ENCODE measurements at places on chromosomes 1 and 21.

- DNase-seq = no peak
Measured at GRCh38 chr1:15345705-15346345, 63.9 kb upstream of the EFHD2 start.

DNA sequence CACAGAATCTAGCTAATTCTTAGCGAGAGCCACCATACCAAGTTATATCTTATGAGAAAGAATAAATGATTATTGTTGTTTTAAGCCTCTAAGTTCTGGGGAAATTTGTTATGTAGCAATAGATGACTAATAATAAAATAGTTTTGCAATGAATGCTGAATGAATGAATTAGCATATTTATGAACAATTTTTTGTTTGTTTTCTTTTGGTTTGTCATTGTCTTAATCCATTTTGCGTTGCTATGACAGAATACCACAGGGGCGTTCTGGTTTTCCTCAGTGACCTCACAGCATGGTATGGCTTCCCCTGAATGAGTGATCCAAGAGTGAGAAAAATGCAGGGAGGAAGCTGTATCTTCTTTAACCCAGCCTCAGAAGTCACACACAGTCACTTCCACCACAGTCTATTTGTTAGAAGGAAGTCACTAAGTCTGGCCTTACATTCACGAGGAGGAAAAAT is 53.8 kb upstream of the HPDL start:
- DNase-seq = peak; percentile 91

DNA sequence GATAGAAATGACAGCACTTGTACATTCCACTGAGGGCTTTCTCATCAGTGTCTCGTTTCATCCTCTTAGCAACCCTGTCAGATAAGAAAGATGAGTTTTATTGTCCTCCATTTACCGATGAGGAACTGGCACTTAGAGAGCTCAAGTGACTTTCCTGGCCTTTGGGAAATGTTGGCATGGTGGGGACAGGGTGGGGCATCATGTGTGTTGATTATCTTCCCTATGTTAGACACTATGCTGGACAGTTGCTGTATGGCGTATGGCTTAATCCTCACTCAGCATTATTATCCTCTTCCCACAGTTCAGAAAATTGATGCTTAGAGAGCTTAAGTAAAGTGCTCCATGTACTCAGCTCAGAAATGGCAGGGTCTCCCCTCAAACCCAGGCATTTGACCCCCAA is 163.2 kb downstream of the CAMTA1 start:
- no peak for DNase-seq

DNA sequence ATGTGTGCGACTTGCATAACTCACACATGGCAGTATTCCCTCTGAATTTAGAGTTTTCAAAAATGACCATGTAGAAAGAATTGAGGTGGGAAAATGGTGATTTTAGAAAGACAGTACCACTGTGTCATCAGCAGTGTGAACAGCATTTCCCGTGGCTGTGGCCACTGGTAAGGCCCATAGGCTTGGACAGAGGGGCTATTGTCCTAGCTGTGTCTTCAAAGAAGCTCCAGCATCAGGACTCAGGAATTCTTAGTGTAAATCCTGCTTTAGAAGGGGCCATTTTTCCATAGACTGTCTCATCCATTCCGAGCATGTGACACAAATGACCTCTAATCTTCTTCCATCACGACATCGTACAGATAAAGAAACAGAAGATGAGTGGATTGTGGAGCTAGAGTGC is 119.3 kb upstream of the BACE2 start:
- DNase-seq = no peak

DNA sequence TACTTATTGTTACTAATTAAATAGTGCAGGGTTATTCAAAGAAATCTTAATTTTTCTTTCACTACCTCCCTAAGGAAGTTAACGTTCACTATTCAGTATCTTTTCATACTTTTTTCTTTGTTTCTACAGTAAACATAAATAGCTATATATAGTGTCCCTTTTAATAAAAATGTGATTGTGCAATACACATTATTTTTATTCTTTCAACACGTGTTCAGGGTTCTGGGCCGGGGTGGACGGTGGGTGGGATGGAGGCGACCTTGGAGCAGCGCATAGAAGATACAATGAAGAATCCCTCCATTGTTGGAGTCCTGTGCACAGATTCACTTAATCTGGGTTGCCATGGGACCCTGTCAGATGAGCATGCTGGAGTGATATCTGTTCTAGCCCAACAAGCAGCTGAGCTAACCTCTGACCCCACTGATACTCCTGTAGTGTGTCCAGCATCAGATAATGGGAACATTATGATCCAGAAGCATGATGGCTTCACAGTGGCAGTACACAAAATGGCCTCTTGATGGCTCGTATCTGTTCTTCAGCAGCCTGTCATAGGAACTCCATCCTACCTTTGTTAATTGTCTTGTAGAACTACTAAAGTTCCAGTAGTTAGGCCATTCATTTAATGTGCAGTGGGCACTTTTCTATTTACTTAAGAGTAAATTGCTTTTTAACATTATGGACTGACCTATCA is 155.9 kb upstream of the L1TD1 start:
- DNase-seq = no peak

DNA sequence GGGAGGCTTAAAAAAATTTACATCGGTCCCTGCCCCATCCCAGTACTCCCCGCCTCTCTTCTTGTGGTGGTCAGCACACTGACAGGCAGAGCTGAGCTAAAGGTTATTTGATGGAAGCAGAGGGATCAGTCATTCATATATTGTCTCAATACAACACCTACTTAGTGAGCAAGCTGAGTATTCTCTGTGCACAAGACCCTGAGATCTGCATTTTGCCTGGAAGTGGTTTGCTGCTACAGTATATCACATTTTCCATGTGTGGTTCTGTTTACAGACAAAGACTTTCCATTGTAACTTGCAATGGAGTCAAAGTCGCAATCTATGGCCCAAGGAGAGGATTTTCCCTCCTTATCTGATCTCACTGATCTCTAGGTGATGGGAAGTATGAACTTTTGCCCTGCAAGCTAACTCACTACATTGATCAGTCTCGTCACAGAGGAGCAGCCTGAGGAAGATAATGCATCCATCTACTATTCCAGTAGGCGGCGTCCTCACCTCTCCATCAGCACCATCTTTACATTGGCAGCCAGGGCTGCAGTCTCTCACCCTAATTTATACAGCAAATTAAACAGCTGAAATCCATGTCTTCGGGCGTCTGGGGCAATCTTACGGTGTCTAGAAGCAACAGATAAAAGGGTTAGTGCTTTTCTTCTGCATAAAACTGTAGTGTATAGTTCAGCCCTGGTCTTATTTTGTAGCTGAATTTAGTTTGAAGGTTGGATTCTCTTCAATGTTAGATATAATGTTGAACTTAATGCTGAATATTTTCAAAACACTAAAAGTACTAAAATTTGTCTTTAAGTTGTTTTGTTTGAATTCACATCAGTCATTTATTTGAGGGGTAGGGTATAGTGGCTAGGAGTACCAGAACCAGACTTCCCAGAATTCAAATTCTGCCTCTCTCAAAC is 3.2 kb upstream of the TRAF5 start:
- peak; percentile 62 for DNase-seq

DNA sequence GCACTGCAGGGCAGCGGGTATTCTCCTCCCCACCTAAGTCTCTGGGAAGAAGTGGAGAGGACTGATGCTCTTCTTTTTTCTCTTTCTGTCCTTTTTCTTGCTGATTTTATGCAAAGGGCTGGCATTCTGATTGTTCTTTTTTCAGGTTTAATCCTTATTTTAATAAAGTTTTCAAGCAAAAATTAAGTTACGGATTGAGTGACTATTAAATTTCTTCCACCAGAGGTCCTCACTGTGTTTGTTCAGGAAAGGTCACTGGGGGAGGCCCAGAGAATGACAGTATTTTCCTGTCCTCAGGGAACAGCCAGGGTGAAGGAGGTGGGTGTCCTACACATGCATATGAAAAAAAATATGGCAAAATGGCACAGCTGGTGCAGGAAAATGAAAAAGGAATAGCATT is 4.4 kb upstream of the ELF3 start:
- peak; percentile 37 for DNase-seq

DNA sequence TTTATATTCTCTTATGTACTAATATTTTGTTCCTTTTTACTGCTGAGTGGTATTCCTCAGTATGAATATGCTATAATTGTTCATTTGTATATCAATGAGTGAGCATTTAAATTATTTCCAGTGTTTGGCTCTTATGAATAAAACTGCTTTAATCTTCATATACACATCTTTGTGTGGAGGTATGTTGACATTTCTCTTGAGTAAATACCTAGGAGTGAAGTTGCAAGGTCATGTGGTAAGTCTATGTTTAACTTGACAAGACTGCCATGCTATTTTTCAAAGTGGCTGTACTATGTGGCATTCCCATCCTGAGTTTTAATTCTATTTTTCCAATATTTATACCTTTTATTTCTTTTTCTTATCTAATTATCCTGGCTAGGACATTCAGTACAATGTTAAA is 124.2 kb downstream of the ADSS2 start:
- no peak for DNase-seq

- peak; percentile 78 for DNase-seq
Measured at GRCh38 chr1:7783178-7783711, 846 bp upstream of the PER3 start.

- no peak for DNase-seq
Measured at GRCh38 chr1:77188770-77189169, 30.5 kb downstream of the PIGK start.

DNA sequence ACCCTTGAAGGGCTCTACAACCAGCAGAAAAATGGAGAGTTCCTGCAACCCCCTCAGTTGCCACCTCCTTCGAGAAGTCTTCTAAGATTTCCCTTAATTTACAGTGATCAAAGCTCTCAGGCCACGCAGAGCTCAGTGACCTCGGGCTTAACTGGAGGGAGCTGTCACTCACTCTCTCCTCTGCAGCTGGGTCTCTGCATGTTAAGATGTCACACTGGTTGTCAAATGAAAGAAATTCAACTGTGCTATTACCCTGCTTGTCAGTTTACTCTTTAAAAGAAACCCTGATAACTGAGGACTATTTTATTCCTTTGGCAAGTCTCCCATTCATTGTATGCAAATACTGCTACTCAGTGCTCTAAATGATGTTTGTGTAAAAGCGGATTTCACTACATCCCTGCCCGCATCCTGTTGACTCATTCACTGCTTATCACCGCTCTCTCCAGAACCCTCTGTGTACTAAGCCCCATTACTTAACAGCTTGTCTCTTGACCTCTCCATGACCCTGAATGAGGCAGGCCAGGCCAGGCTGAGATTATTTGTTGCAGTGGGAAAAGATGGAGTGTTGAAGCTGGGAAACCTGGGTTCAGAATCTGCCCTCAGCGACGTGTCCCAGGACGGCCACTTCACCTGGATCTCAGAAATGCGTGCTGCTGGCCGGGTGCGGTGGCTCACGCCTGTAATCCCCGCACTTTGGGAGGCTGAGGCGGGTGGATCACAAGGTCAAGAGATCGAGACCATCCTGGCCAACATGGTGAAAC is 13.7 kb downstream of the DHRS3 start:
- peak; percentile 97 for DNase-seq

DNA sequence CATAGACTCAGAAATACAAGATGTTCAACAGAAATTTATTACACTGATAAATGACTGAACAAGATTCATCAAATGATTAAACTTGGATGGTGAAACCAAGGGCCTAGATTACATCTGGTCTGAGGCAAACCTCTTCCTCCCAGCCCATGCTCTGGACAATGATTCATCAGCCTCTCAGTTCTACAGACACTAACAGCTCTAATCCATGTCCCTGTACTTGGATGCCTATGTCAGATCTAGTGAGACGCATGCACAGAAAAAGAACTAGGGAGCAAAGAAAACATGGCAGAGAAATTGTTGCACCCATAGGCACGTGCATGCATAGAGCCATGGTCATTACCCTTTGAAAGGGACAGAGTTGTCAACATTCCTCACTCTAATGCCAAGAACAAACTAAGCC is 250.1 kb downstream of the KCNH1 start:
- peak; percentile 81 for DNase-seq

GRCh38 chr1:91729621-91730358 is 156.2 kb downstream of the TGFBR3 start:
- no peak for DNase-seq

- DNase-seq = peak; percentile 91
Measured at GRCh38 chr1:93605812-93606512, 75.7 kb downstream of the BCAR3 start.

DNA sequence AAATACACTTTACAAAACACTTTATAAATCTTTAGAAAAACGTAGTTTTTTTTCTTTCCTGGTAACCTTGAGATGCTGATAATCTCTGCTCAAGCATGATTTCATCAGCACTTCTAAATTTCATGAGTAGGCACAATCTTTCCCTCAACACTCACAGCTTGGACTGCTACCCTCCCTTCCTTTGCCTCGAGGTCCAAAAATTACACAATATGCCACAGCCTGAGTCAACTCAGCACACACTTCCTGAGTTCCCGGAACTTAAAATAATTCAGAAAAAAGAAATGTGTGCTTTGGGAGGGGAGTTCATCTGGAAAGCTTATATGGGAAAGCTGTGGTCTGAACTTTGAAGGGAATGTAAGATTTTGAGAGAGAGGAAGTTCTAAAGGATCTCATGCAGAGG is 5.9 kb downstream of the CLCA2 start:
- peak; percentile 95 for DNase-seq

- no peak for DNase-seq
Measured at GRCh38 chr1:156228501-156228900, 13.5 kb upstream of the BGLAP start.

DNA sequence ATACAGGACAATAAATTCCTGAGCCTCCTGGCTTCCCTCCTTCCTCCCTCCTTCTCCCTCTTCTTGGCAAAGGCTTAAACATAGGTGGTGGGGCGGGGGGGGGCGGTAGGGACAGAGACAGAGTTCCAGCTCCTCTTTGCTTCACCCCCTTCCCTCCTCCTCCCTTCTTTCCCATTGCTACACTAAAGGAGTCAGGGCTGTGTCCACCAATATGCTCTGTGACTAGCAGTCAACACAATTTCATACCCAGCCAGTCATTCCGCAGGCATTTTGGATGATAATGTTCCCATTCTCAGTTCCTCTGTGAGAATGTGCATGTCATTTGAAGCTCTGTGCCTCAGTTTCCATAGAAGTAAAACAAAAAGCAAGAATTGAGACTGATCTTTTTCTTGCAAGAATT is 1.7 kb downstream of the LMOD1 start:
- DNase-seq = no peak

DNA sequence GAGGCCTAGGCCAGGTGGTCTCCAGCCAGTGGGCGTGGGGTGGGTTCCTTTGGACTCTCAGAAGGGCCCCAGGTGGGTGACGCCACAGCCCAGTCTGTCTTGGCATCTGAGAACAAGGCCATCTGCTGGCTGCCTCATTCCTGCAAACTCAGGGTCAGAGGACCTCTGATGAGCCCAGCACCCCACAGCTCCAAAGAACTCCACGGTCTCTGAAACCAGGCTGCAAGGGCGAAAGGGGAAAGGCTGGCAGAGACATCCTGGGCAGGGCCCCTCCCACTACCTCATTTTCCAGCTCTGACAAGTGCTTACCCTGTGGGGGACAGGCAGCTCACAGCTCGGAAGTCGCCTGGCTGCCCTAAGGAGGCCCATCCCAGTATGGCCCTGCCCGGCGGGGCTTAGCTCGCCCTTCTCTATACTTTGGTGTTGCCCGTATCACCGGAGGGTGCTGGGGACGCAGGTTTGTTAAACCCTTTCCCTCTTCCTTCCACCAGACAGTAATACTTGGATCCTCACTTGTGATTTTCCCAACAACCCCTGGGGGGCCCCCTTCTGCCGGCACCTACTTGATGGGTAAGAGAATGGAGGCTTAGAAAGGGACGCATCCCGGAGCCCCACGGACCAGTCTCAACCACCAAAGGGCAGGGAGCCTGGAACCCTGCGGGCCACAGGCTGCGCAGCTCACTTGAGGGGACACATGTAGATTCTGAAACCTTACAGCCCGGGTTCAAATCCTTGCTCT is 10.9 kb upstream of the EDN2 start:
- DNase-seq = peak; percentile 52
